ENCODE measurements at places on chromosomes 6 and 20.

DNA sequence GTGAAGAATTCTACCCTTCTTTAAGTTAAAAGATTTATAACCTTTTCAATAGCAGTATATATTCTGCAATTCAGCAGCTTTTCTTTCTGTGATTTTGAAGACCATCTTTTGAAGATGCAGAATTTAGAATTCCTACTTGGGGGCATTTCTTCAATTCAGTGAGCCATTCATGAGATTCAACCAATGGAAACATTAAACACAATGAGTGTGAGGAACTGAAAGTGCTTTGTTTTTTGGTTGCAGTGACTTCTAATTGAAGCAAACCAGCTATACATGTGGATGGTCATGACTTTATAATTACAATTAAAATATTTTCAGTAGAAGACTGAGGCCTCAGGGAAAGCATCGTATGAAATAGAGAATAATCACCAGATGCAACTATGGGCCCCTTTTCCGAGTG lies 108.3 kb downstream of the CARMIL1 start:
- no peak for DNase-seq

DNA sequence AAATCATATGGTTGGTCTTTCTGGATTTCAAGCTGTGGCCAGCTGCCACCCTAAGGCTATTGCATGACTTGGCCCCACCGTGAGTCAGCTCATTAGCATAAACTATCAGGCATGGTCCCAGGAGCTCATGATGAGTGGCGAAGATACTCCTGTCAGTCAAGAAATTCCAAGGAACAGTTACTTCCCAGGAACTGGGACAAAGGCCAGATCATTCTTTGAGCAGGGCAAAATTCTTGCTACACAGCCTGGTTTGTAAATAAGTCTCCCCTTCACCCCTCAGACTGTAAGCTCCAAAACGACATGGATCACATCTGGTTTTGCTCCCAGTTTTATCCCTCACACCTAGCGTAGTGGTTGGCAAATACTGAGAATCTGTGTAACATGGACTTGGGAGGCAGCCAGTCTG lies 33.0 kb upstream of the KIAA1586 start:
- no peak for DNase-seq

DNA sequence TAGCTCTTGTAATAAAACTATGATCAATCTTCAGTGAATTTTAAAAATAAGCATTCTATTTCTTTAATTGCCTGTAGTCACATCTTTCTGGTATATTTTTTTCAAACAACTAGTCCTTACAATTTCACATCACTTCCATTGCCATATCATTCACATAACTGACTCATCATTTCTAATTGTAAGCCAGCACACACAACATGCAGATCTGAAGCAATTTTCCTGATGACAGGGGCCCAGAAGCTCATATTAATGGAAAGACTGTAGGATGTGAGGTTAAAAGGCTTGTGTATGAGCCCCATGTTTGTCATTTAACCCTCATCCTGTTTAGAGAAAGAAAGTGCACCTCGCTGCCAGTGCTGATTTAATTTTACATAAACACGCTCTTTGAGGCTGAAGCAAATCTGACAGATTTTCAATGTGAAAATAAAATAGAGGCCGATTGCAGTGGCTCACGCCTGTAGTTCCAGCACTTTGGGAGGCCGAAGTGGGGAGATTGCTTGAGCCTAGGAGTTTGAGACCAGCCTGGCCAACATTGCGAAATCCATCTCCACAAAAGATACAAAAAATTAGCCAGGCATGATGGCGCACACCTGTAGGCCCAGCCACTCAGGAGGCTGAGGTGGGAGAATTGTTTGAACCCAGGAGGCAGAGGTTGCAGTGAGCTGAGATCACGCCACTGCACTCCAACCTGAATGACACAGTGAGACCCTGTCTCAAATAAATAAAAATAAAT lies 40.1 kb upstream of the LTV1 start:
- DNase-seq = no peak

DNA sequence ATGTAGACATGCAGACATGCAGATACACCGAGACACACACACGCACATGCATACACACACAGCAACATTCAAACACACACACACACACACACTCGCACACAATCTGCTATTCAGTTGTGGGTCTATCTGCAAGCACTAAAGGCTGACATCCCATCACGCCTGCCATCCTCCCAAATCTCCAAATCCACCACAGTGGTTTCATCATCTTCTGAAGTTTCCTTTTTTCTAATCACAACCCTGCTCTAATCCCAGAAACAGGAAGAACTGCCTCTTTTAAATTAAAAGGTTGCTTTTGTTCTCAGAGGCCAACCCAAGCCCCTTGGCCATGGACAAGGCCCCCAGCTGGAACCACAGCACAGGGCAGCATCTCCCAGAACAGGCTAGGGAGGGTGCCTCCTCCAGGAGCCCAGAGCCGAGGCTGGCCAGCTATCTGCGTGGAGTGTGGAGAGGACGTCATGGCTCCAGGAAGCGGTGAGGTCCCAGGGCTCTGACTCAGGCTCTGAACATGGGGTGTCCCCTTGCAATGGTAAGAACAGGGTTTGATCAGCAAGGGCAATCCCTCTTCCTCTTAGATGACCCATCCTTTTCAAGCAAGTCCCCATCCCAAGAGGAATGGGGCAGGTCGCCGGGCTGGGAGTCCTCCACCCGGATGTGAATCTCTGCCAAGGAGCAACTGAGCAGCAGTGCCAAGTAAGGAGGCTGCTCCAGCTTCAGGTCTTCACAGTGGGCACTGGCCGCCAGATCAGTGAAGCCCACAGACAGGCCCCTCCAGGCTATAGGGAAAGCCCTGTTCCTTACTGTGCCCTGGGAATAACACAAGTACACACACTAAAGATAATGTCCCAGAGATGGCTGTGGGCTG lies 14.7 kb downstream of the FOXF2 start:
- no peak for DNase-seq

DNA sequence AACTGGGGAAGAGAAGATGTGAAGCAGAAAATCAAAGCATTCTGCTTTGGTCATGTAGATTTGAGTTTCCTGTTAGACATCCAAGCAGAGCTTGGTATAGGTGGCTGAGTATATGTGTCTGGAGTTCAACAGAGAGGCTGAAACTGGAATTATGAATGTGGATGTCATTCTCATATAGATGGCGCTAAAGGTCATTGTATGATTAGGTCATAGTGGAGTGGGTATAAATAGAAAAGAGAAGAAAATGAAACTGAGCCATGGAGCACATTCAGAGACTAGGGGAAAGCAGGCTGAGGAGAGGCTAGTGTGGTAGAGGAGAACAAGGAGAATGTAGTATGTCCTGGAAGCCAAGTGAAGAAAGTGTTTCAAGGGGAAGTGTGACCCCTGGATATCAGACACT lies 295.6 kb upstream of the PLN start:
- DNase-seq = no peak

- DNase-seq = no peak
Measured at GRCh38 chr6:50236164-50236563, 186.4 kb upstream of the DEFB112 start.

All from DMS79 treated with DMSO at 0.1 percent for 48 hours (cell line).